ENCODE measurements at places on chromosomes 5 and 9.

- DNase-seq = no peak
Observed at GRCh38 chr5:81906086-81906485, 65.7 kb upstream of the ATG10 start.

- no peak for DNase-seq
Observed at GRCh38 chr5:133967698-133968203, 674 bp downstream of the C5orf15 start.

DNA sequence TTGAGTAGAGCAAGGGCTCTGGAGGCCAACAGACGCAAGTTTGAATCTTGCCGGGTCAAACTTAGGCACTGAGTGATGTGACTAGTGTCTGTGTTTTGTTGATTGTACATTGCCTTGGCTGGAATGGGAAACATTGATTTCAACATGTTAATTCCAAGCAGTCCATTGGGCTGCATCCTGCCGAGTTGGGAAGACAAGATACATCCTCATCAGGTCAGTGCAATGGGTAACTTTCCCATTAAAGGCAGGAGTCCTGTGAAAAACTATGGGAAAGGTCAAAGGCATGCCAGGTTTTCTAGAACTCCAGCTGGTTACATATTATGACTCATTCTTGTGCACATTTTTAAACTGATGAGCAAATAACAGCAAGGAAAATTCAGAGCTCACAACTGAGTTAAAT is 126.5 kb upstream of the ABCA1 start:
- DNase-seq = no peak

DNA sequence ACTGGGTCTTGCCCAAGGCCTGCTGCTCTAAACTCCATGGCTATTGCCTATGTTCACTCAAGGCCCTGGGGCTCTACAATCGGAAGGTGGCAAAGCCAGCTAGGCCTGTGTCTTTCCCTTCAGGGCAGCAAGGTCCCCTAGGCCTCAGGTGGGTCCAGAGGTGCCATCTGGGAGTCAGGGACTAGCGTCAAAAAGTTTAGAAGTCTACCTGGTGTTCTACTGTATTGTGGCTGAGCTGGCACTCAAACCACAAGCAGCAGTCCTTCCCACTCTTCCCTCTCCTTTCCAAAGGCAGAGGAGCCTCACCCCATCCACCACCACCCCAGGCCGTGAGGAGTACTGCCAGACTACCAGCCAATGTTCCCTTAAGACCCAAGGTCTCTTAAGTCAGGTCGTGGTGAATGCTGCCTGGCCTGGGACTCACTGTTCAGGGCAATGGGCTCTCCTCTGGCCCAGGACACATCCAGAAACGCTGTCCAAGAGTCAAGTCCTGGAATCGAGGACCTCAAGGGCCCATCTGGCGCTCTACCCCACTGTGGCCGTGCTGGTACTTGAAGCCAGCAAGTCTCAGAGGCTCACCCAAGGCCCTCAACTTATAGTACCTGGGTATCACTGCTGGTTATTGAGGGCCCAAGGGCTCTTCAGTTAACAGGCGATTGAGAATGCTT is 13.0 kb upstream of the SARDH start:
- DNase-seq = no peak

DNA sequence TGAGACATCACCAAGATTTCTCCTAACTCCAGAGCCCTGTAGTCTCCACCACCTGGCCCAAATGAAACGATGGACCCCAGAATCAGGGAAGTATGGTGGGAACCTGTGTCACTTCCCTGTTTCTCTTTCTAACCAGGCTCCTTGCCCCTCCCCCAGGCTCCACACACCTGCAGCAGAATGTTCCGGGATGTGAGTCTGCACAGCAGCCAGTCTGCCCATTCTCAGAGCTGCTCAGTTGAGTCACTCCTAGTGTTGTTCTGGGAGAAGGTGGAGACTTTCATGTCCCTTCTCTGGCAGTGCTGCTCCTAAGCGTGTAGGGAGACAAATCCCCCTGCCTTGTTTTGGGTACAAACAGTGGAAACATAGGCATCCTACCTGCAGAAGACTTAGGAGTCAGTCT is 76.0 kb upstream of the XPA start:
- no peak for DNase-seq

DNA sequence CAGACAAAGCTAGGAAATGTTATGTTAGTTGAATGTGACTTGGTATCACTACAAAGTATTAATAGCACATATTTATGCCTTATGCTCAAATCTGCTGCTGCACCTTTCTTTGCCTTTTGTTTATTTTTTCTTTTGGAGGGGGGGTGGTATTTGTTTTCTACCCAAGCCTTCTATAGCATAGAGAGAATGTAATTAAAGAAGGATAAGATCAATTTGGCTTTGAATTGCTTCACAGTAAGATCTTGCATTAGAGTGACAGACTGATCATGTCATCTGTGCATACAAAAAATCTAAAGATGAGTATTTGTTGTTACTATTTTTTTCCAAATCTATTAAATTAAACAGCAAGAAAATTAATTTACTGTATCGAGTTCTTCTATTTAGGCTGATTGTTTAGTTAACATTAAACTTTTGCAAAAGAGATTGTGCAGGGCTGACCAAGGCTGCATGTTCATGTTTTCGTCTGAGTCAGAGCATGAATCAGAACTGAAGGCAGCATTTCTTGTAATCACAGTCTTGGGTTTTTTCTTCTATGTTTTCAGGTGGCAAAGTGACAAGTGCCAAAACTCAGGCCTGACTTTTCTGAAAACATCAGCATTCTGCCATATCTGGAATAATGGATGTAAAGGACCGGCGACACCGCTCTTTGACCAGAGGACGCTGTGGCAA is 1007.1 kb upstream of the WWC1 start:
- DNase-seq = no peak

- no peak for DNase-seq
Observed at GRCh38 chr9:138020795-138021182, 143.2 kb downstream of the CACNA1B start.

DNA sequence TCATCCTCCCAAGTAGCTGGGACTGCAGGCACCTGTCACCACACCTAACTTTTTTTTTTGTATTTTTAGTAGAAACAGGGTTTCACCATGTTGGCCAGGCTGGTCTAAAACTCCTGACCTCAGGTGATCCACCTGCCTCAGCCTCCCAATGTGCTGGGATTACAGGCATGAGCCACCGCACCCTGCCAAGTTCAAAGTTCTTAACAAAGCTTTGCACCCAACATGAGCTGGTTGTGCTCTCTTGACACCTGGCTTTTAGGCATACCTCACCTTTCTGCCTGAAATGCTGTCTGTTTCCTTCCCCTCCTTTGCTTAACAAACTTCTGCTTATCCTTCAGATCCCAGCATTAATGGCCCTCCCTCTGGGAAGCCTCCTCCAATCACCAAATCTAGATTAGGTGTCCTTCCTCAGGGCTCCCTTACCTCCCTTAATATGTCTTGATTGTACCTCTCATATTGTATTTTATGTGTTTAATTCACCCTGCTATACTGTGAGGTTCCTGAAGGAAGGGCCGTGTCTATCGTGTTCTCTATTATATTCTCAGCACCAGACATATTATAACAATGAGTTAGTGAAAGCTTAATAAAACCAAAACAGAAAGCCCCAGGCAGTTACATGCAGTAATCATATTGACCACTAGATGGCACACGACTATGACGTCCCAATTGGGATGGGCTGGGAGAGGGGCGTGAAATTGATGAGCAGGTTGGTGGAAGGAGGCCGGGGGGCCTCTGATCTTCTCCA is 62.9 kb upstream of the PPARGC1B start:
- no peak for DNase-seq

GRCh38 chr5:133368916-133369783 is 243.2 kb downstream of the FSTL4 start:
- no peak for DNase-seq

- DNase-seq = no peak
Observed at GRCh38 chr5:163252950-163253349, 184.4 kb upstream of the CCNG1 start.

Data from NT2/D1 (cell line).